ENCODE measurements at places on chromosomes 3 and 15. TPM values are rescaled to one million over a fixed set of nuclear protein-coding genes. Genes with fewer than 3 reads are reported as not detected.

The SPTSSB gene
- not detected for total RNA-seq

The KNG1 gene
- 0.14 TPM for total RNA-seq

The SLC25A36 gene
- total RNA-seq, result 83.4 TPM

GRCh38 chr3:174951498-174952005, 92.4 kb downstream of the NAALADL2 start:
- H3K4me1 ChIP-seq, result no peaks in the 10 kb centered on the region
- DNase-seq, result no peak
- no peaks in the 10 kb centered on the region for H3K36me3 ChIP-seq
- no peak overlapping the region for H3K4me3 ChIP-seq

DNA sequence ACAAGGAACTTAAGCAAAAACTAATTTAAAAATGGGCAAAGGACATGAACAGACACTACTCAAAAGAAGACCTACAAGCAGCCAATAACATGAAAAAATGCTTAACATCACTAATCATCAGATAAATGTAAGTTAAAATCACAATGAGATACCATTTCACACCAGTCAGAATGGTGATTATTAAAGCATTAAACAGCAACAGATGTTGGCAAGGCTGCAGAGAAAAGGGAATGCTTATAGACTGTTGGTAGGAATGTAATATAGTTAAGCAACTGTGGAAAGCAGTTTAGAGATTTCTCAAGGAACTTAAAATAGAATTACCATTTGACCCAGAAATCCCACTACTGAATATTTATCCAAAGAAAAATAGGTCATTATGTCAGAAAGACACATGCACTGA, 482.2 kb downstream of the SQOR start:
- no peak overlapping the region for H3K27ac ChIP-seq
- no peak for DNase-seq
- no peaks in the 10 kb centered on the region for H3K4me1 ChIP-seq
- no peaks in the 10 kb centered on the region for H3K36me3 ChIP-seq

DNA sequence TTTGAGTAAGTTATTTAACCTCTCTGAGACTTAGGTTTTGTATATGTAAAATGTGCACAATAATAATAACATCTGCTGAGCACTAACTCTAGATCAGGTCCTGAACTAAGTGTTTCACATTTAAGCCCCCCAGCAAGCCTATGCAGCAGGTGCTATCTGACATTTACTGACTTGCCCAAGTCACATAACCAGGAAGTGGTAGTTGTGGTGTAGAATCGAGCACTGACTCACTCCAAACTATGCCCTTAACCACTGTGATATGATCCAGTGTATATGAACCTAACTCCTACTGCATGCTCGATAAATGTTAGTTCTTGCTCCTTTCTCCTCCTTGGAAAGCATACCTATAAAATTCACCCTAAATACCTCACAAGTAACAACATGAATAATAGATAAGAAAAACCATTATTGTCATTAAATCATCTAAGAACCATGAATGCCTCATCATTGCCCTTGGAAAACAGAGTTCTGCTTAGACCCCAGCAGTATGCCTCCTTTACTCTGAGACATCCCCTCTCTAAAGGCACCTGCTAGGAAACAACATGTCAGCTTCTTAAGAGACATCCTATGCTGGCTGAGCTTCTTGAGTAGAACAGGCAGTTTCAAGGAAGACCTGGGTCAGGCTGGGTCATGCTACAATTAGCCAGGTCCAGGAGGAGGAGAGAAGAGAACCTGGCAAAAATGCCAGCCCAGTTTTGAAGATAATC, 3.0 kb upstream of the SHC4 start:
- H3K4me3 ChIP-seq, result no peak overlapping the region
- peaks cover 9% of the 10 kb centered on the region for H3K27me3 ChIP-seq
- no peak for DNase-seq
- no peaks in the 10 kb centered on the region for H3K36me3 ChIP-seq
- H3K27ac ChIP-seq, result no peak overlapping the region

GRCh38 chr3:182739619-182740018, 53.7 kb upstream of the ATP11B start:
- no peak for DNase-seq
- no peaks in the 10 kb centered on the region for H3K4me1 ChIP-seq
- no peak overlapping the region for H3K4me3 ChIP-seq
- no peak overlapping the region for H3K27ac ChIP-seq
- no peaks in the 10 kb centered on the region for H3K36me3 ChIP-seq

DNA sequence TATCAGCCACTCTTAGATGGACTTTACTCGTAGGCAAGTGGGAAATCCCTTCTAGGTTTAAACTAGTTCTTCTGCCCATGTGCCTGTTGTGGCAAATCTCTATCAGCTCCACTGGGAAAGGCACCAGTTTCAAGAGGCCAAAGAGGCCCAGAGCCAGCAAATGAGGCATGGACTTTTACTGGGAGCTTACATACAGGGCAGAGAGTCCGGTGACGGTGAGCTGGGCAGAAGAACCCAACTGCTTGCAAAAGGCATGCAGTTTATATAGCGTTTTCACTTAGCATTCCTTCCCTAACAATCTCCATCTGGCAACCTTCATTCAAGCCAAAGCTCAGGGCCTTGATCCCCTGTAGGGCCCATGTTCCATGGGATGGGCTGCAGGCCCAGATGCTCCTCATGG, 93.0 kb upstream of the C3orf80 start:
- no peak overlapping the region for H3K27ac ChIP-seq
- H3K27me3 ChIP-seq, result no peaks in the 10 kb centered on the region

DNA sequence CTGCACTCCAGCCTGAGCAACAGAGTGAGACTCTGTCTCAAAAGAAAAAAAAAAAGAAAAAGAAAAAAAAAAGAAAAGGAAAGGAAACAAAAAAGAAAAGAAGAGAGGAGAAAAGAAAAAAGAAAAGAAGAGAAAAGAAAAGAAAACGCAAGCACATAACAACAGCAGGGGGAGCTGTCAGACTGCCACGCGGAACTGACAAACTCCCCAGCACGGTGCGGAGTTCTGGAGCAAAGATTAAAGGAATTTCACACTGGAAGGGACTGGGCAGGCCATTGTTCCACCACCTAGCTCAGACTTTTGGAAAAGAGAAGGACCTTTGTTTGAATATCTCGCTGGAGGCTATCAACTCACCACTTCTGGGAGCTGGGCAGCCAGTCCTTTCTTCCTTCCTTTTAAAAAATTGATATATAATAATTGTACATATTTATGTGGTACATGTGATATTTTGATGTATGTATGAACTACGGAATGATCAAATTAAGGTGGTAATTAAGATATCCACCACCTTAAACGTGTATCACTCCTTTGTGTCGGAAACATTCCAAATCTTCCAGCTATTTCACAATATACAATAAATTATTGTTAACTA, 40.5 kb downstream of the DPPA2 start:
- H3K4me1 ChIP-seq, result no peaks in the 10 kb centered on the region
- no peaks in the 10 kb centered on the region for H3K27me3 ChIP-seq
- H3K36me3 ChIP-seq, result no peaks in the 10 kb centered on the region
- H3K4me3 ChIP-seq, result no peak overlapping the region

DNA sequence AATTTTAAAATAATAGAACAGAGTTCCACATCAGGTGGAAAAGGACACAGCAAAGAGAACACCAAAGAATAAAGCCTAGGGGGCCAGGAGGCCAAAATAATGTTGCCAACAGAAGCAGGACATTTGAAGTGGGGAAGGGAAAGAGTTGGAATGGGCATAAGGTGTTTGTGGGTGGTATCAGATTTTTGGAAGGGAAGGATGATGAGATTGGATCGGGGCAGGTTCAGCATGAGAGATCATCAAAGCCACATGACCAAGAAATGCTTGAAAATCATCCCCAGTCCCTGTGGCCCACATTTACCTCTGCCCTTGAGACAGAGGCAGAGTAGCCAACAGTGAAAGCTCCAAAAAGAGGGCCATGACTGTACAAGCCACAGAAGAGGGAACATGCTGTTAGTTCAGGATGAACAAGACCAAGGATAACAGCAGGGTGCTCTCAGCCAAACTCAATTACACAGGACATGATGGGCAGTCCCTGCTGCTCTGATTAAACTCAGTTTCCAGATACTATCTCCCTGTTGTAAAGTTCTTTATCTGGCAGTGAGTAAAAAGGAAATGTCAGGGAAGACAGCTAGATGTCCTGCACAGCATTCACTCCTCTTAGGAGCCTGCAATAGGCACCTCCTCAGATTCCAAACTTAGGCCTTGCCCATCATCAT, 32.5 kb downstream of the RAB27A start:
- H3K27me3 ChIP-seq, result no peaks in the 10 kb centered on the region
- peaks cover 31% of the 10 kb centered on the region for H3K4me1 ChIP-seq
- DNase-seq, result no peak
- H3K27ac ChIP-seq, result no peak overlapping the region
- H3K36me3 ChIP-seq, result peaks cover 7% of the 10 kb centered on the region

- no peak within 1 kb of the TSS for H3K27ac ChIP-seq
- no peaks in the 10 kb centered on the region for H3K27me3 ChIP-seq
- no peak within 1 kb of the TSS for H3K4me3 ChIP-seq
Measured at GRCh38 chr15:65076486-65077290, at the start of gene KBTBD13. Gene KBTBD13 (plus strand): TSS chr15:65076746. CDS start chr15:65076816, 70 bp downstream.

- peaks cover 10% of the 10 kb centered on the region for H3K4me1 ChIP-seq
- peaks cover 58% of the 10 kb centered on the region for H3K36me3 ChIP-seq
- no peak for DNase-seq
- no peaks in the 10 kb centered on the region for H3K27me3 ChIP-seq
Measured at GRCh38 chr3:149152420-149152819, 23.0 kb downstream of the HPS3 start.

DNA sequence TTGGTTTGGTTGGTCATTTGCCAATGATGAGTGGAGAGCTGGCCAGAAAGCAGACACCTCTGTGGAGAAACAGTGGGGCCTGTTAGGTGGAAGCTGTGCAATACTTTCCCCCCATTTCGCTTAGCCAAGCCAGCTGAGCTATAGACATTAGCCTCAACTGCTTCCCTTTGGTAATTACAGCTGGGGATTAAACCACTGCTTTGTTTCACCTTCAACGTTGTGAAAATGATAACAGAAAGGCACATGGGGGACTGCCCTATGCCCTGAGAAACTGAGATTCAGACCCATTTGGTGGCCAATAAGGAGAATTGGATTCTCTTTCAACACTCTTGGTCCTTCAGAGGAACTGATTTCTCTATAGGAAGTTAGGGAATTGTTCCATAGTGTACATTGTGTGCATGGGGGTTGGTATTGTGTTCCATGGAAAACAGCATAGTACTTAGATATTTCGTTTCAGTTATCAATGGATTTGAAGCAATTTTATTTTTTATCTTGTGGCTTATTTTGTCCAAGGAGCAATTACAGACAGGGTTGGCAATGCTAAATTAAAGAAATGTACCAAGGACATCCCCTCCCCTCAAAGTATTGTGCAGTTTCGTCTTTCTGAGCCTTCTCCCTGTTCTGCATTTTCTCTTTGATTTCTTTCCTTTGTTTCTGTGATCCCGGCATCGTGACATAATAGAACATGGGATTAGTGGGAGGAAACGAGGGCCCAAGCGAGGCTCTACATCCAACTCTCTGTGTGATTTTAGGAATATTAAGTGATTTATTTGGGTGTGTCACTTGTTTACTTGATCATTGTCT, 194.3 kb downstream of the FNDC3B start:
- H3K36me3 ChIP-seq, result peaks cover under 1% of the 10 kb centered on the region
- no peaks in the 10 kb centered on the region for H3K27me3 ChIP-seq
- H3K27ac ChIP-seq, result no peak overlapping the region
- H3K4me1 ChIP-seq, result no peaks in the 10 kb centered on the region
- no peak overlapping the region for H3K4me3 ChIP-seq

GRCh38 chr3:39990532-39990931, 181.1 kb downstream of the MYRIP start:
- DNase-seq, result no peak
- no peaks in the 10 kb centered on the region for H3K4me1 ChIP-seq
- no peak overlapping the region for H3K4me3 ChIP-seq
- H3K36me3 ChIP-seq, result no peaks in the 10 kb centered on the region
- no peak overlapping the region for H3K27ac ChIP-seq

GRCh38 chr3:70824078-70824477, 511.6 kb upstream of the MDFIC2 start:
- H3K4me1 ChIP-seq, result peaks cover 5% of the 10 kb centered on the region
- no peak overlapping the region for H3K27ac ChIP-seq
- H3K36me3 ChIP-seq, result no peaks in the 10 kb centered on the region
- no peaks in the 10 kb centered on the region for H3K27me3 ChIP-seq

DNA sequence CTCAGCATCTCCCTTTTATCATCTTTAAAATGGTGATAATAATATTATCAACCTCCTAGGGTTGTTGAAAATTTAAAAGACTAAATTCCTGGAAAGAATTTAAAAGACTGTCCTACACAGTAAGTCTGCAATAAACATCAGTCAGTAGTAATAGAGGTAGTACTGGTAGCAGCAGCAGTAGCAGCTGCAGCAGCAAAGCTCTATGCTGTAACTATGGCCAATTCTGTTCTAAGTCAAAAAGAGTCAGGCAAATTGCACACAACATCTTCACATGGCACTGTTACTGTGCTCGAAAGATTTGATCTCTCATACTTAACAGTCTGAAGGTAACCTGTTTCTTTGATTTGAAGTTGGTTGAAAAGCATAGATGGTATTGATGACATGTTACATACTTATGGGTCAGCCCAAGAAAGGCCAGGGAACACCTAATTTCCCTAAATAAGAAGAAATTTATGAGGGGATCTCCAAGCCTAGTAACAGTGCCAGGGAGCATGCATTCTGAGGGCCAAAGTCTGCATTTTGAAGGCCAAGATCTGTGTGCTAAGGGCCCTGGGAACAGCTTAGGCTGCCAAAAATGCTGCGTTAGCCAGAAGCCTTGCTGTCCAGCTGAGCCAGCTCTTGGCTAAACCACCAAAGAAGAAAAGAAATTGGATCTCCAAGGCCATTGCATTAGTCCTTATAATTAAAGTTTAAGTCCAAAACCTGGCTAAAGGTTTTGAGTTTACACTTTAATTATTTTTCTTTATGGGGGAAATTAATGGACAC, 68.2 kb downstream of the SIDT1 start:
- no peaks in the 10 kb centered on the region for H3K4me1 ChIP-seq
- no peak overlapping the region for H3K4me3 ChIP-seq
- H3K27me3 ChIP-seq, result no peaks in the 10 kb centered on the region
- no peak for DNase-seq

GRCh38 chr15:97576929-97577645, 383.4 kb upstream of the ARRDC4 start:
- no peak overlapping the region for H3K4me3 ChIP-seq
- H3K27ac ChIP-seq, result no peak overlapping the region
- H3K27me3 ChIP-seq, result no peaks in the 10 kb centered on the region
- H3K36me3 ChIP-seq, result no peaks in the 10 kb centered on the region

DNA sequence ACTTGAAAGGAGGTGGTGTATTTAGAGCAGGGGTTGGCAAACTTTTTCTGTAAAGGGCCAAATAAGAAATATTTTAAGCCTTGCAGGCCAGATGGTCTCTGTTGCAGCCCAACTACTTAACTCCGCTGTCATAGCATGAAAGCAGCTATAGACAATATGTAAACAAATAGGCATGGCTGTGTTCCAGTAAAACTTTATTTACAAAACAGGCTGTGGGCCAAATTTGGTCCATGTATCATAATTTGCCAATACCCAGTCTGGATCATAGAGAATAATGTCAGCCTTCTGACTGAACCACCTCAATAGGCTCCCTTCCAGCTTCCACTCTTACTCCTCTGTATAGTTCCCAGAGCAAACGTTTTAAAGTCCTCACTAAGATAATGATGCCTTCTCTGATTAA, 638.8 kb upstream of the CFAP20DC start:
- DNase-seq, result no peak
- H3K4me3 ChIP-seq, result no peak overlapping the region
- peaks cover 7% of the 10 kb centered on the region for H3K4me1 ChIP-seq
- H3K27ac ChIP-seq, result no peak overlapping the region
- no peaks in the 10 kb centered on the region for H3K27me3 ChIP-seq
